ENCODE measurements at places on chromosomes 7 and 10.
A peak's percentile ranks its signal among the peaks of the same experiment; 100 is the strongest.

GRCh38 chr10:79196470-79197461 lies 128.0 kb downstream of the ZMIZ1 start:
- no peak for DNase-seq

DNA sequence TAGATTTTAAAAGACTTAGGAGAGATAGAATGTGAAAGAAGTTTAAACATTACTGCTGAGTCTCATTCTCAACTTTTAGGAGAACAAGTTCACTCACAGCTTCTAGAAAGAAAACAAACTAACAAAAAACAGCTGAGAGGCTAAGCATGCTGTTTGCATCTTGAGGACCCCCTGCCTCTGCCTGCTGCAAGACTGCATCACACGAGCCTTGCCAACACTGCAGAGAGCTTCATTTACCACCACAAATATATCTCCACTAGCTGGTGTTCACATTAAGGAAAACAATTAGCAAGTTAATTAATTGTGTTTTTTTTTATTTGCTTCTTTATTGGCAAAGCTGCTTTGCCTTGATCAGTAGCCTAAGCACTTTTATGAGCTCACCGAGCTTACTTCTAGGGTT lies 336.6 kb upstream of the KIAA1217 start:
- no peak for DNase-seq

DNA sequence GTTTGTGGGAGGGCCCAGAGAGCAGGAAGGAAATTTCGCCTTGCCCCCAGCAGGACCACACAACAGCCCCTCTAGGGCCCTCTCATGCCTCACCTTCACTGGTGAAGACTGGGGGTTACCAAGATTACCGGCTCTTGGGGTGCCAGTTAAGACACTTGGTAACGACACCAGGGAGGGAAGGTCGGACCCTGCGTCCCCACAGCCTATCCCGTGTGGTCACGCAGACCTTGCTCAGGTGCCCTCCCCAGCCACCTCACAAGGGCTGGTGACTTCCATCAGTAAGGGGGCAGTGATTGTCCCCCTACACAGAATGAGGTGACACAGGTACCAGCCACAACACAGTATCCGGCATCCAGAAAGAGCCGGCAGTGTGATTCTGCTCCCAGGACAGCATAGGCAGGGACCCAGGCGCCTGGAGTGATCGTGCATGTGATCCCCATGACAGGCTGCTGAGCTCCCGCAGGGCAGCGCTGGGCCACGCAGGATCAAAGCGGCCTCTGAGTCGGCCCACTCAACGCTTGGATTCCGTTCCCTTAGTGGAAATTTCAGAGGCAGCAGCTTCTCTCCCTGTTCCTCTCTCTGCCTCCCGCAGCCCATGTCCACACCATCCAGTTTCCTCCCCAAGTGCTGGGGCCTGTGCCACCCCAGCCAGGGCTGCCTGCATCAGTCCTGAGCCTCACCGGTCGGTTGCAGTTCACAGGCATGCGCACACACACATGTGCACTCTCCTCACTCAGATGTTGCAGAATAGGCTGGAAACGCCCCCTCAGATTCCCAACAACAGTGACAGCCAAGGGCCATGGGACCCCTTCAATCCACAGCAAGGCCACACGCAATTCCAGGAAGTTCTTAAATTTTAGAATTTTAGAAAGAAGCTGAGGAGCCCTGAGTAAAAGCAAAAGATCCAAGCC lies 35.8 kb downstream of the CAMK2B start:
- DNase-seq = no peak

DNA sequence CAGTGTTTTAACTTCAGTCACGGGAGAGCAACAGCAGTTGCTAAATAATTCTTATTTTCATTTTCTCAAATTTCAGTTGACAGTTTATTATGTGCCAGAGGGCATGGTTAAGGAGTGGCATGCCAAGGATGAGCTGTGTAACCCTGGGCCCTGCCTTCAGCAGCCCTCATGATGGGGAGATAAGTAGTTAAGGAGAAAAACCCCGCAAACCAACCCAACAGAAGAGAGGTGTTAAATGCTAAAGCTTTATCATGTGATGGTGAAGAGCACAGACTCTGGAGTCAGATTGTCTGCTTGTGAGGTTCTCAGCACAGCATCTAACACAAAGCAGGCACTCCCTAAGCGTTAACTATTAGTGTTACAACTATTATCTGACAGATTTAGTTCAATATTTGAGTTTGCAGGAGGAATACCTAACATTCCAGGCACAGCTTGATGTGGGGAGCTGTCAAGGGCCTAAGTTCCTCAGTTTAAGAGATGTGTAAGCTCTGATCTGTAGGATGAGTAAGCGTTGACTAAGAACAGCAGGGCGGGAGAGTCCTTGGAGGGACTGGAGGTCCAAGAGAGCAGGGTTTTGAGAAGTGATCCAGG lies 29.6 kb downstream of the STAM start:
- peak; percentile 90 for DNase-seq

GRCh38 chr7:100706672-100707311 lies 871 bp downstream of the POP7 start:
- DNase-seq = no peak

DNA sequence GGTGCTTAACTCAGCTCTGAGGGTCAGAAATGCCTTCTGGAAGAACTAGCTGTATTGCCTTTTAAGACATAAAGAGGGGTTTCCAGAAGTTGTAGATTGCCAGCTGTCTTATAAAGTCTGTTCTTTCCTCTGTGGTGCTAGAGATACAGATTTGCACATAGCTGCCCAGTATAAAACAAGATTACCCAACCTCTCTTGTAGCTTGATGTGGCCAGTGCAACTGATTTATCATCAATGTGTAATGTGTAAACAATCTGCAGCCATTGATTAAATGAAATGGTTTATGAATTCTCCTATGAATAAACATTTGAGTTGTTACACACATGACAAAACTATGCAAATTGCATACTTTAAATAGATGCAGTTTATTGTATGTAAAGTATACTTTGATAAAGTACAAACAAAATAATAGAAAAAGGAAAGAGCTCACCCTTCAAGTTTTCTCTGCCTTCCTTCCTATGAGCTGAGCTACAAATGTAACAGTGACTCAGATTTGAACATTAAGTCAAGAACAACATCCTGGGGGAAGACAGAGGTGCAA lies 195.2 kb downstream of the TMEM26 start:
- DNase-seq = peak; percentile 20

DNA sequence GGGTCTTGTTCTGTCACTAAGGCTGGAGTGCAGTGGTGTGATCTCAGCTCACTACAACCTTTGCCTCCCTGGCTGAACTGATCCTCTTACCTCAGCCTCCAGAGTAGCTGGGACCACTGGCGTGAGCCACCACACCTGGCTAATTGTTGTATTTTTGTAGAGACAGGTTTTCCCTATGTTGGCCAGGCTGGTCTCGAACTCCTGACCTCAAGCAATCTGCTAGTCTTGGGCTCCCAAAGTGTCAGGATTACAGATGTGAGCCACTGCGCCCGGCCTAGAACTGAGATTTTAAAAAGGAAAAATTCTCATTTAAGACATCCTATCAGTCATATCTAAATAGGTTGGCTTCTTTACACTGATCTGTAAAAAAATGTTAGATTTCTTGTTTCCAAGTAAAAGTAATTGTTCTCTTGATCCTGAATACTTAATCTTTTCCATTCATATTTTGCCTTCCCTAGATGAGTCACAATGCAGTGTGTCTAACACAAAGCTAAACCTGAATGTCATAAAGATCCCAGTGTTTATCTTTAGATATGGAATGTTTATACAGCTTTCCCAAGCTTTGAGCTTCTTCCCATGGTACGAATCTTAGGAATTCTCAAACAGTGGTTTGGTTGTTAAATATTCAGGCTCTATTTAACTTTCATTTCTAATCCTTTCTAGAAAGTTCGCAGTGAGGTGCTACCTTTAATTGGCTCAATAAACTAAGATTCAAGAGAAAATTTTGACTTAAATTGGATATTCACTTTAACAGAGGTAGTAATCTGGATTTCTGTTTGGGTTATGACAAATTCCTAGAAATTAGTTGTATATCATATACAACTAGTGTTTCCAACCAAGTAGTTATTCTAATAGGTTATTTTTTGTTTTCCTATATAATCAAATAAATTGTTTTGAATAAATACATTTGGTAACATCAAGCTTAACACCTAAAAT lies 12.1 kb upstream of the LAMB1 start:
- peak; percentile 43 for DNase-seq

DNA sequence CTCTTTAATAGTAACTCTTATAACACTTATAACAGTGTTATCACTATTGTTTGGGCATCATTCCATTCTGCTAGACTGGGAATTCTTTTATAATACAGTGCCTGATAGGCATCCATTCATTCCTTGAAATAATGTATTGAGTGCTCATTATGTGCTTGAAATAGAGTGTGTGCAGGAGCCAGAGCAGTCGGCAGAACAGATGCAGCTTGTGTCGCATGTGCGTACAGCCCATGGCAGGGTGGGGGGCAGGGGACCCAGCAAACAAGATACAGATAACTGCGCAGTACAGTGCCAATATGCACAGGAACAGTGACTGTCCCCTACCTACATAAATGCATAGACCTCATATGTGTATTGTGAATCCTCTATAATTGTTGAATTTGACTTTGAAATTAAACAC lies 99.3 kb downstream of the KAT6B start:
- DNase-seq = no peak

- DNase-seq = no peak
Observed at GRCh38 chr7:26538689-26539088, 247.0 kb downstream of the SNX10 start.

DNA sequence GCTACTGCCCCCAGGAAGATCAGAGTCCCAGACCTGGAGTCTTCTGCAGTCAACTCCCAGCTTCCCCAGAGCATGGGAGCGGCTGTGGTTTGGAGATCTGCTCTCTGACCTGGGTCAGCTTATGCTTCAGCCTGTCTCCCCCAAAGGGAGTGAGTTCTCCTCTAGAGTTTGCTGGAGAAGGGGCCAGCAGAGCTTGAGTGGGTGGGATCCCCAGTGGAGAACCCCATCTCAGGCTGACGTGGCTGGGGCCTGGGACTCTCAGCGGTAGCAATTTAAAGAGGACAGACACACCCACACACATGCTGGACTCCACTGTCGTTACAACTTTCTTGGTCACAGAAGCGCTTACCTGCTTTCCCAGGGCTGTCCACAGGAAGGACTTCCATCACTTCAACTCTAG lies 6.3 kb downstream of the UNC5B start:
- DNase-seq = no peak

DNA sequence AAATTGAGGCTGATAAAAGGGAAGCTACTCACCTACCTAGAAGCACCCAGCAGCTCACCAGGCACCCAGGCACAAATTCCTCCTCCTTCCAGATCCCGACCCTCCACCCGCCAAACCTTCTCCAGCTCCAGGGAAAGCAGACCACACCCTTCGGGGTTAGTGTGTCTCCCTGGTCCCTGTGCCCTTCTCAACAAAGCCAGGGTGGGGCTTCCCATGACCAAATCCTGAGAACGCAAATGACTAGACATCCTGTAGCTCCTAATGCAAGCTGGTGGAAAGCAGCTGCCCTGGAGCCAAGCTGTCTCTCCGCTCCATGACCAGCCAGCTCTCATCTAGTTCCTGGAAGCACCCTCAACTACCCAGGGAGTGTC lies 4.4 kb downstream of the TBX20 start:
- DNase-seq = no peak

DNA sequence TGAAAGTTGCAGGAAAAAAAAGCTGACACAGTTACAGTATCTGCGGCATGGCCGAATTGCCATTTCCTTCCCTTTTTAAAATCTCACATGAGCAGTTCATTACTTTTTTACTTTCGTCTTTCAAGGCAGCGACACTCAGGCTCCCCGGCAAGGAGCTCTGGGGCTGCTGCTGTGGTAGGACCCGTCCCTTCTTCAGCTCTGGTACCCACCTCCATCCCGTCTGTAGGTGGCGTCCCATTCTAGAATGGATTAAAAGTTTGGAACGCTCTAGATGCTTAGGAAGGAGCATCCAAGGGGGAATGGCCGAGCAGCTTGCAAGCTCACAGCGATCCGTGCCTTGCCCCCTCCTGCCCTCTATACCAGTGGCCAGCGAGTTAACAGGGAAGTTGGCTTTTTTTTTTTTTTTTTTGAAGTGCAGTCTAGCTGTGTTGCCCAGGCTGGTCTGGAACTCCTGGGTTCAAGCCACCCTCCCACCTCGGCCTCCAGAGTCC lies 22.8 kb upstream of the TTYH3 start:
- no peak for DNase-seq

DNA sequence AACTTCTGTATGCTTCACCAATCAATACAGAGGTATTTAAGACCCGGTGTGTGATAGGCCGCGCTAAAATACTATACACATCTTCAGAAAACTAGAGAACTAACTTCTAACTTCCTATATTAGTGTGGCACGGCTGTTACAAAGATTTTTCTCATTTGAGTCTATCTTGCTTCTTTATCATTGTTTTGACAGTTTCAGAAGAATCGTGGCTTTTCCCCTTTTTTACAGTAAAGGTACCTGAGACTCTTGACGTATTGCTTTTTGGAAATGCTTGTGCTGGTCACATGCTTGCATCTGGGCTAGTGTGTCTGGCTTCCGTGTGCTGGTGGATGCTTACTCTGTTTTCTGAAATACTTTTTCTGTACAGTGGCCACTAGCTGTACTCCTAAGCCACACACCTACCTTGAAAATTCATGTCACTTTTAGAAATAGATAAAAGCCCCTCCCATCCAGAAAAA lies 12.7 kb downstream of the IKZF1 start:
- DNase-seq = no peak

DNA sequence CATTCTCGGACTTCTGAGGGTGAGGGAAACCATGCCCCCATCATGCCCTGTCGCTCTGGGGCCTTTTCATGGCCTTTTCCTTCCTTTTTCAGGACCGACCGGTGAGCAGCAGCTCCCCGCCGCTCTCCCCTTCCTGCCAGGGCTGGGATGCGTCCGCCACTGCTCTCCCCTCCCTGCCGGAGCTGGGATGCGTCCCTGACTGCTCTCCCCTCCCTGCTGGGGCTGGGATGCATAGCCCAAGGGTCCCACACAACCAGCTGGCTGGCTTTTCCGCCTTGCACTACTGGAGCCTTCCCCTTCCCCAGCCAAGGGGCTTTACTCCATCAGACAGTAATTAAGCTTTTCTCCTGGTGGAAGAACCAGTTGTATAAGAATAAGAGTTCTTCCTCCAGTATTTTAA lies 129.7 kb upstream of the COBL start:
- no peak for DNase-seq

DNA sequence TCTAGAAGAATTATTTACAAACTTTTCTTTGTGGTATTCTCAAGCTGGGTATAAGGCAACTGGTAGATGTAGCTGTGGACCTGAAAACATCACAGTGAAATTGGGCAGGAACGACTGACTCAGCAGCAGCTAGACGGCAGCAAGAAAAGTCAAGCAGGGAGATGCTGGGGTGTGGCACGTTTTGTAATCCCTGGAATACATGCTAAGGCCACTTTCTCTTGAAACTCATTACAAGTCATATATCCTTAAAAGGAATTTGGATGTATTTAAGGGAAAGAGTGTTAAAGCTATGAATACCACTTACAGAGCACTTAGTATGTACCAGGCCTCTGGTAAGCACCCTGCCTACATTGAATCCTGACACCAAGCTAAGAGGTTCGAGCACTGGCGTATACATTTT lies 17.4 kb downstream of the BEND7 start:
- no peak for DNase-seq

GRCh38 chr7:107090457-107090856 lies 46.0 kb downstream of the PRKAR2B start:
- no peak for DNase-seq

All from AG10803 (cell line).